ENCODE measurements at places on chromosomes 3 and 15.

DNA sequence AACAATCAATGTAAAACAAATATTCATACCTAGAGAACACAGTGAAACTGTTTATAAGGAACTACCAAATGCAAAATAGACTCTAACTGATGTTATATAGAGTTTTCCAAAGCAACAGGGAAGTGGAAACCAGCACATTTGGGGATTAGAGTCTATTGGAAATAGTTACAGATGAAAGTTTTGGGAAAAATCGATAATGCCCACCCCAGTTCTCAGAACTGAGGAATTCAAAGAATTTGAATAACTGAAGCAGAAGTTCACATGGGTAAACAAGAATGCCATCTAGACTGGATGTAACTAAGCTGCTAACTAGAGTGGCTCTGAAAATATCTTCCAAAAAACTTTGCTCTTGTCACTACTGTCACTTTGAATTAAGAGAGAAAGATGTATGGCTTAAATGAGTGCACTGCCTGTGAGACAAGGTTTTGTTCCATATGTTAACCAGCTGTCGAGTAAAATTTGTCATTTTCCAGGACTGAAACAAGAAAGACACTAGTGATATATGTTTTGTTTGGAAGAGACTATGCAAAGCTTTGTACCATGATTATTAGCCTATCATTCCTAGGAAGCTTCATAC is 9.2 kb upstream of the DENND4A start:
- DNase-seq = no peak

- no peak for DNase-seq
These were observed 115.6 kb downstream of the FNDC3B start for GRCh38 chr3:172154768-172155664.

DNA sequence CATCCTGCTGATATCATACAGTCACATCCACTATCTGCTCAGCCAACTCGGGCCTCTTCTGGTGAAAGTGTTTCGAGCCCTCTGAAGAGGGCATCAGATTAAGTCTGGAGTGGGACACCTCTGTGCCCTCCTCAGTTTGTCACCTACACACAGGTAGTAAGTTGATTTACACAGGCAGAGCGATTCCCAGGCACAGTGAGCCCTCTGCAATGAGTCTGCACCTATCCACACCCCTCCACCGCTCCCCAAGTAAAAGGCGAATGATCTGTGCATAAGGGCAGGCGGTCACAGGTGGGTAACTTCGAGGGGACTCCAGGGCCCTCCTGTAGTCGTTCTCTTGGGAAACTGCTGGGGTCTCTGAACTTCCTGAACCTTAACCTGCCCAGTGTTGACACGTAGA is 152.0 kb downstream of the ATP10A start:
- no peak for DNase-seq

GRCh38 chr3:48472673-48472922 is 26.1 kb downstream of the ATRIP start:
- DNase-seq = no peak

- no peak for DNase-seq
These were observed 38.4 kb upstream of the GALNT15 start for GRCh38 chr3:16136055-16136454.

- no peak for DNase-seq
These were observed 214.2 kb downstream of the MEIS2 start for GRCh38 chr15:36886191-36886590.

GRCh38 chr3:163951397-163951987 is 1126.8 kb downstream of the SI start:
- no peak for DNase-seq

GRCh38 chr3:182729903-182730674 is 63.2 kb upstream of the ATP11B start:
- DNase-seq = peak; percentile 9

DNA sequence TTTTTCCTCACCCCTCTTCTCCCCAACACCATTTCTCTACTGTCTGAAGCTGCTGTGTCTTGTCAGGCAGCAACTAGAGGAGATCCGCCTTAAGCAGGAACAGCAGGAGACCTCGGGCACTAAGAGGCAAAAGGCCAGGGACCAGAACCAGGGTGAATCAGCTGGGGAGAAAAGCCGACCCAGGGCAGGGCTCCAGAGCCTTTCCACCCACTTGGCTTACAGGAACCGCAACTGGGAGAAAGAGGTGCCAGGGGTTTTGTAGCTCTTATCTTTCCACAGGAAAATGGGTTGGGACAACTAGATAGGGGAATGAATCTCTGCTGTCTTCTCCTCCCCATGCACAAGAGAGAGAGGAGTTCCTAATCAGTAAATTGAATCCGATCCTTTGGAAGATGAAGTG is 3.0 kb upstream of the NGRN start:
- no peak for DNase-seq

DNA sequence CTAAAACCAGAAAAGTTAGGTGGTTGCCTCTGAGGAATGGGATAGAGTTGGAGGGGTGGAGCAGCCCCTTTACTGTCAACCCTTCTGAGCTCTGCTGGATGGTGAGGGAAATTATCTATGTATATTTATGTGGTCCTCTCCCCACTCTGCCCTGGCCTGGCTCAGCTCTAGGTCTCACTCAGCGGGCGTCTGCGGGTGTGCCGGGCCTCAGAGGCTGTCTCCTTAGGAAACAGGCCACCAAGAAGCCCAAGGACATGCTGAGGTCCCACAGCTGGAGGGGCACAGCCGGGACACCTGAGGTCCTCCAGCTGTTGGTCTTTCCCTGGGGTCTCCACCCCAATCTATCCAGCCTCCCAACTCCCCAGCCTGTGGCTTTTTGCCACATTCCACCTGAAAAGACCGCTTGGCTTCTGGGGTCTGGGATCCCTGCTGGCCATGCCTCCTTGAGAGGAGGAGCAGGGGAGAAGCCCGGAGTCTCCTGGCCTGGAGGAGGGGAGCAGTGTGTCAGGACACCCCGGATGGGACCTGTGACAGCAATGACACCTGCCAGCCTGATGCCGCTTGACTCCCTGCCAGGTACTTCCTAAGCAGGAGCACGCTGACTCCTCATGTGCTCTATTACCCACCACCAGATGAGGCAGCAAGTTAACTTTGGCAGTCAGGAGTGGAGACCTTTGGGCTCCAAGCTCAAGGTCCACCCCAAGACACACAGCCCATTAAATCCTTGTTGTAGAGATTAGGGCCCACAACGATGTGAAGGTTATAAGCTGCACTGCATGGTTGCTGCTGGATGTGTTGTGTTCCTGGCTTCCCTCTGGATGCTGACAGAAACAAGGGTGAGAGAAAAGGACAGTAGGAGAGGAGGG is at the start of gene SLC28A1:
SLC28A1 (plus strand) TSS at position 747 of the 866 bp plus-strand sequence. CDS start 3,099 bp downstream, outside the sequence.
- DNase-seq = no peak

GRCh38 chr15:34594361-34594760 is 10.9 kb upstream of the GOLGA8B start:
- DNase-seq = no peak

DNA sequence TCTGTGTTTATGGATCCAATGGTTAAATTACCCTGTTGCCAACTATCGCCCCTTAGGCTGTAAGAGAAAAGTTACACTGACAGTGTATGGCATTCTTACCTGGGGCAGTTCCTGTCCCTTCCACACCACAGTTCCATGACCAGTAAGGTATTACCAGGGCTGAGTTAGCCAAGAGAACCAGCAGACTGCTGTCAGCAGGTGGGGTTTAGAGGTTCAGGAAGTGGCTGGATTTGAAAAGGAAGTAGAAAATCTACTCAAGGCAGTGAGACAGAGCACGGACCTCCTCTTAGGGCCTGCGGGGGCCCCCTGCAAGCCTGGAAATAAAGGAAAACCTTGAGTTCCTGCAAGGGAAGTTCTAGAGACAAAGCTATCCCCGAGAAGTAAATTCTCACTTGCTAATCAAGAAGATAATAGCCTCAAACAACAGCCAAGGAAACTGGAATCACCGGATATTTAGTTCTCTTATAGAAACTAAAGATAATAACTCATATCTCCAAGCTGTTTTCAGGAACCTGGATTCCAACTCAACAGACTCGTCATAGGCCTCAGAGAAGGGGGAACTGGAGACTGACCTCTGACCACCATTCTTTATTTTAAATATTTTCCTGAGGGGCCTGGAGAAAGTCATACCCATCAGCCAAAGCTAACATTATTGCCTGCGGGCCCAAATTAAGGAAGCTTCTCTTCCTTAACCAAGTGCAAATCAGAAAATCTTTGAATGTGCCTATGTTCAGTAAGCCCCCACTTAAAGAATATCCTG is 161.7 kb downstream of the ANXA2 start:
- no peak for DNase-seq

- no peak for DNase-seq
These were observed 179.3 kb upstream of the MME start for GRCh38 chr3:154900816-154901215.

- DNase-seq = peak; percentile 8
These were observed 534.6 kb upstream of the ATP11B start for GRCh38 chr3:182258538-182259177.

DNA sequence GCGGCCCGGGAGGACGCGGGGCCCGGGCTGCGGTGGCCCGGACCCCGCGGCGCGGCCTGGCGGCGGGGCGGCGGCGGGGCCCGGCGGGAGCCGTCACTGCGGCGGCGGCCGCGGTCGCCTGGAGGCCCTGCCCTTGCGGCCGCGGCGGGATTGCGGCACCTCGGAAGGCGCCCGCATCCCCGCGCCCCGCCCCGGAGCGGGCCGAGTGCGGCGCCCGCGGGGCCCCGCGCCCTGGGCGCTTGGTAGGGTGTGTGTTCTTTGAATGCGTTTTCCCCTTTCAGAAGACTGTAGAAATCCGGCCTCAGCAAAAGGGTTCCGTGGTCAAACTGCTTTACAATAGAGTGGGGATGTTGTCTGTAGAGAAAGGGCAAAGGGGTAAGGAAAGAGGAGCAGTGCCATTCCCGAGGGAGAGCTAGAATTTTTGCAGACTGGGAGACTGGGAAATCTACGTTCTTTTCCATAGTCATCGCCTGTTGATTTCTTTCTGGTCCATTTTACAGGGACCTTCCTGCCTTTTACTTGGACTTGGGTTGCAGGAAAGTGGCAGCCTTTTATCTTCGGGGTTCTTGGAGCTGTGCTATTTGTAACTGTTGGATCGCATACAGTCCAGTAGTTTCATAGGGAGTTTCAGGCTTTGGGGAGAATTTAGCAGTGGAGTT is 630 bp downstream of the SNRK start:
- DNase-seq = no peak

DNA sequence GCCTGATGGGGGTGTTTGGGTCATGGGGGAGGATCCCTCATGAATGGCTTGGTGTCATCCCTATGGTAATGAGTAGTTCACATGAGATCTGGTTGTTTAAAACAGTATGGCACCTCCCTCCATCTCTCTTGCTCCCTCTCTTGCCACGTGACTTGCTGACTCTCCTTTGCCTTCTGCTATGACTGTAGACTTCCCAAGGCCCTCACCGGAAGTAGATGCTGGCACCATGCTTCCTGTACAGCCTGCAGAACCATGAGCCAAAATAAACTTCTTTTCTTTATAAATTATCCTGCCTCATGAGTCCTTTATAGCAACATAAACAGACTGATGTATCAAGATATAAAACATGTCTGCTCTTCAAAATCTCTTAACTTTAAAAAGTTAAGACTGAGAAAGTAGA is 96.1 kb downstream of the TFDP2 start:
- peak; percentile 9 for DNase-seq

GRCh38 chr3:160869825-160870224 is 113.8 kb downstream of the PPM1L start:
- DNase-seq = no peak

DNA sequence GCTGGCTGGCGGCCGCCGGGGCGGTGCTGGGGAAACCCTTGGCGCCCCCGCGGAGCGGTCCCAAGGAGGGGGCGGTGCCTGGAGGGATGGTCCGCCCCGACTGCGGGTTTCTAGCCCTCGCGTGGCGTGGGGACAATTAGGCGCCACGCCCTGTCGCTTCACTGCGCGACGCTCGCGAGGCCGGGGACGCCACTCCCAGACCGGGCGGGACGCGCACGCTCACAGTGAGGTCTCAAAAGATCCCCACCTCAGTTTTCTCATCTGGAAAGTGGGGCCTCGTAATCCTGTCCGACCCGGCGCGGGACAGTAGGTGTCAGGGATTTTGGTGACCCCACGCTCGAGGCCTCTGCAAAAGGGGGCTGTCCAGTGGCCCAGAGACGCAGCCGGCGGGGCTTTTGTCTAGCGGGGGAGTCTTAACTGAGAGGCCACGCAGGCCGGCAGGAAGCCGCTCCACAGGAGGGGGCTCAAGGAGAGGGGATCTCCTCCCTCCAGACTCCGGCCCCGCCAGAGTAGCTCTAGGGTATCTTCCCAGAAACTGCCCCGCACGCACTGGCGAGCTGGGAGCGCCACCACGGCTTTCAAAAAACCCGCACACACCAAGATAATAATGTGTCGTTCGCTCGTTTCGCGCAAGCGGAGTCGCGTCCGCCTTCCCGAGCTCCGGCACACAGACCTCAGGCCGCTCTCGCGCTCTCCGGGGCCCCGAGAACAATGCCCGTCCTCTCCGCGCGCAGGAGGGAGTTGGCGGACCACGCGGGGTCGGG is 710 bp upstream of the CLK3 start:
- DNase-seq = peak; percentile 82

DNA sequence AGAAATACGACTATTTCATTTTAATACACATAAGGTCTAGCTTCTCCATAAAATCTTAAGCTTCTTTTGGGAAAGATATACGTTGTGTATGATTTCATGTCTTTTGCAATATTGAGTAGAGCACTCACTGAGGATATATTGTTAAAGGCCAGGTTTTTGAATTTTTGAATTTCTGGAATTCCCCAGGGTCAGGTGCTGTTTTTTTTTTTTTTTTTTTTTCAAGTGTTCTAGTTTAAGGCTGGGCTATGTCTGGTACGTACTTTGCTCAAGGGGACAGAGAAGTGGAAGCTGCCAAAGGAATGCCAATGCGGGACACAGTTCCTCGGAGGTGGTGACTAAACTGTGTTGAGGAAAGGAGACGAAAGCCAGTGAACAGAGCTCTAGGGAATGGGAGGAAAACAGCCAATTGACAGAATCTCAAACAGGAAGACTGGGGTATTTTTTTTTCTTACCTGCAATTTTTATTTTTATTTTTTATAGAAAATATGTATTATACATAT is 510.5 kb upstream of the CBLB start:
- DNase-seq = no peak

GRCh38 chr3:89560568-89560967 is 453.1 kb downstream of the EPHA3 start:
- no peak for DNase-seq

- DNase-seq = no peak
These were observed 33.5 kb downstream of the SV2B start for GRCh38 chr15:91133511-91133910.

DNA sequence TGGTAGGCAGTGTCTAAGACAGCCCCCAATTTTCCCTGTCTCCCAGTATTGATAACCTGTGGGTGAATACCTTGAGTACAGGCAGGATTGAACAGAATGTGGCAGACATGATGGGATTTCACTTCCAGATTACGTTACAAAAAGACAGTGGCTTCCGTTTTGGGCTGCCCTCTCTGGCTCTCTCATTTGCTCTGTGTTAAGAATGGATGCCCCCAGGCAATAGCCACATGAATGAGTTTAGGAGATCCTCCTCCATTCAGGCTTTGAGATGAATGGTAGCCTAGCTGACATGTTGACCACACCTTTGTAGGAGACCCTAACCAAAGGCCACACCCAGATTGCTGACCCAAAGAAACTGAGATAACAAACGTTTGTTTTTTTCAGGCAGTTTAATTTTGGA is 34.3 kb downstream of the UBXN7 start:
- DNase-seq = no peak

- no peak for DNase-seq
These were observed 8.7 kb downstream of the ESYT3 start for GRCh38 chr3:138443091-138443490.

- DNase-seq = no peak
These were observed 4.6 kb upstream of the AMOTL2 start for GRCh38 chr3:134378818-134379217.

Measured in activated CD4-positive, alpha-beta T cell treated with anti-CD3 and anti-CD28 coated beads, Interleukin-2, amount 50 U/mL, for 16 hours (primary cell).